ENCODE measurements at places on chromosomes 2 and 18. TPM values are rescaled to one million over a fixed set of nuclear protein-coding genes. Genes with fewer than 3 reads are reported as not detected.
A peak's percentile ranks its signal among the peaks of the same experiment; 100 is the strongest.

GRCh38 chr2:171143670-171144062, 17.0 kb downstream of the TLK1 start:
- no peaks in the 10 kb centered on the region for H3K27me3 ChIP-seq
- no peaks in the 10 kb centered on the region for H3K36me3 ChIP-seq
- no peak overlapping the region for H3K27ac ChIP-seq
- H3K4me3 ChIP-seq: no peak overlapping the region
- peaks cover 21% of the 10 kb centered on the region for H3K4me1 ChIP-seq
- DNase-seq: no peak

DNA sequence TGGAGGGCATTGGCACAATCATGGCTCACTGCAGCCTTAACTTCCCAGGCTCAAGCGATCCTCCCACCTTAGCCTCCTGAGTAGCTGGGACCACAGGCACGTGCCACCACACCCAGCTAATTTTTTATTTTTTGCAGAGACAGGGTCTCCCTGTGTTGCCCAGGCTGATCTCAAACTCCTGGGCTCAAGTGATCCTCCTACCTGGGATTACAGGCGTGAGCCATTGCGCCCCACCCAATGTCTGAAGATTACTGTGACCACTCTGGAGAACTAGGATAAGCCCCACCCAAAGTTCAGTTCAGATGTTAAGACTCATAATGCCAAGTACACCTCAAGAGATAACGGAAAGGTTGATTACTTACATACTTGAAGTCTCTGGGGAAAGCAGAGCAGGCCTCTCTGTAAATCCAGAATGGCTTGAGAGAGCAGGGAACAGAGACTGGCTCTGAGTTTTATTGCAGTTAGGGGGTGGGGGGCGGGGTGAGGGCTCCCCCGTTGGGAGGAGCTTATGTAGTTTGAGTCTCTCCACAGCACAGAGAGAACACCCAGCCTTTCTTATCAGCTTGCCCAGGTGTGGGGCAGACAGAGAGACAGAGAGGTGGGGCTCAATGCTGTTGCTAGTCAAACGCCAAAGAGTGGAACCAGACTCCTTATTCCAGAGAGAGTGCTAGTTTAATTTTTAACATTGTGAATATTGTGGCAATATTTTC, 26.5 kb upstream of the ERICH2 start:
- peak overlapping the region; percentile 58 for H3K27ac ChIP-seq
- peak overlapping the region; percentile 41 for H3K4me3 ChIP-seq
- H3K27me3 ChIP-seq: no peaks in the 10 kb centered on the region
- peaks cover 4% of the 10 kb centered on the region for H3K4me1 ChIP-seq
- no peaks in the 10 kb centered on the region for H3K36me3 ChIP-seq

- no peak overlapping the region for H3K4me3 ChIP-seq
- no peaks in the 10 kb centered on the region for H3K4me1 ChIP-seq
- H3K27me3 ChIP-seq: no peaks in the 10 kb centered on the region
- no peak overlapping the region for H3K27ac ChIP-seq
Observed at GRCh38 chr18:55349685-55350084, 238.3 kb downstream of the TCF4 start.

Gene GDF7
- total RNA-seq: 0.72 TPM

Gene MRPL53
- total RNA-seq: 73.1 TPM

Gene LOXL3
- 8.1 TPM for total RNA-seq

- H3K4me1 ChIP-seq: peaks cover 10% of the 10 kb centered on the region
- H3K36me3 ChIP-seq: peaks cover 19% of the 10 kb centered on the region
- DNase-seq: no peak
- no peaks in the 10 kb centered on the region for H3K27me3 ChIP-seq
- no peak overlapping the region for H3K27ac ChIP-seq
Observed at GRCh38 chr2:222572264-222572721, 83.6 kb downstream of the FARSB start.

DNA sequence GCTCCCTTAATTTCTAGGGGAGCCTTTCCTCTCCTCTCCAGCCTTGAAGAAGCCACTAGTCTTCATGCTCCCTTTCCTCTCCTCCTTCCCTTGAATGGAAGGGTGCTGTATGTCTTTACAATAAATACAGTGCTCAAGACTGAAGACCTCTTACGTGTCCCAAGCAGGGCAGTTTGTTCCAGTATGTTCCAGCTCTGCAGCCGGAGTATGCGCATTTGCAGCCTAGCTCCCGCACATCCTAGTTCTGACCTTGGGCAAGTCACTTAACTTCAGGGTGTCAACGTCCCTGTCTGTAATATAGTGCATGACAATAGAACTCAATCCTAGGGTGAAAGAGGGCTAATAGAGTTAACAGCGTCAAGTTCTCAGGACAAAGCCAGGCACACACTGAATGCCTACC, 208.0 kb downstream of the HAUS1 start:
- DNase-seq: no peak
- H3K36me3 ChIP-seq: no peaks in the 10 kb centered on the region
- no peak overlapping the region for H3K27ac ChIP-seq
- no peak overlapping the region for H3K4me3 ChIP-seq
- no peaks in the 10 kb centered on the region for H3K4me1 ChIP-seq

GRCh38 chr18:47397671-47398319, 146.3 kb upstream of the SKOR2 start:
- H3K36me3 ChIP-seq: no peaks in the 10 kb centered on the region
- no peak overlapping the region for H3K27ac ChIP-seq
- DNase-seq: no peak
- H3K27me3 ChIP-seq: no peaks in the 10 kb centered on the region
- no peak overlapping the region for H3K4me3 ChIP-seq

DNA sequence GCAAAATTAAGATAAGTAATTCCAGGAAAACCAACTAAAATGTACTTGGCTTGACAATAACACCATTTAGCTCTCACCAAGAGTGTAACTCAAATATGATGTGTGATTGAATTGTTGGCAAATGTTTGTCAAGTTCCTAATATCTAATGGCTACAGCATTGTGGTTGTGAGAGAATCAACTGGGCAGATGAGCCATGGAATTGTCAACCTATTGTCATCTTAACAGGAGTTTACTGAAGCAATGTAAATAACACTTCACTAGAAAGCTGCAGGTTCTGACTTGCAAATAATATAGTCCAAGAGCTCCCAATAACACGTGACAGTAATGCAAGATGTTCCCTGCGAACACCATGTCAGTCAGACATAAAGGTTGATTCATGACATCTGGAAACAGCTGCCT, 495.2 kb upstream of the MEIS1 start:
- H3K4me1 ChIP-seq: no peaks in the 10 kb centered on the region
- no peaks in the 10 kb centered on the region for H3K36me3 ChIP-seq
- no peak for DNase-seq
- H3K4me3 ChIP-seq: no peak overlapping the region
- H3K27ac ChIP-seq: no peak overlapping the region

- H3K36me3 ChIP-seq: no peaks in the 10 kb centered on the region
- no peak overlapping the region for H3K27ac ChIP-seq
- no peaks in the 10 kb centered on the region for H3K4me1 ChIP-seq
- DNase-seq: no peak
- H3K27me3 ChIP-seq: no peaks in the 10 kb centered on the region
- no peak overlapping the region for H3K4me3 ChIP-seq
Observed at GRCh38 chr2:48767330-48767729, 11.8 kb upstream of the LHCGR start.

DNA sequence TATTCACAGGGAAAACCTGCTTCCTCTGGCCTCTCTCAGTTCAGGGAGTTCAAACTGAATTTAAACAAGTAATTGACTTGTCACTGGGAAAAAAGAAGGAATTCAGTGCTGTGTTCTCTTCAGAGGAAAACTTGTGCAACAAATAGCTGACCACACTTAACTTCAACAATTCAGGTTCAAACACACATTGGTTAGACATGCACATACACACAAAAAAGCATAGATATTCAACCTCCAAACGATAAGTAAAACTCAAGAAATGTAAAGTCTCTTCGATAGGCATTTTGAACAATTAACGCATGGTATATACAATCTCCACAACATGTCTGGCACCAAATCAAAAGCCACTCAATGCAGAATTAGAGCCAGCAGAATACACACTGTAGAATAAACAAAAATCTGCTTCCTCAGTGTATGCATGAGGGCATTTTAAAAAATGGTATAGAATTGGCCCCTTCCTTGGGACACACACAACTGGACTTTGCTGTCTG, 269.0 kb downstream of the TCF4 start:
- peak overlapping the region; percentile 62 for H3K4me3 ChIP-seq
- H3K4me1 ChIP-seq: peaks cover 12% of the 10 kb centered on the region
- no peaks in the 10 kb centered on the region for H3K27me3 ChIP-seq
- no peaks in the 10 kb centered on the region for H3K36me3 ChIP-seq

DNA sequence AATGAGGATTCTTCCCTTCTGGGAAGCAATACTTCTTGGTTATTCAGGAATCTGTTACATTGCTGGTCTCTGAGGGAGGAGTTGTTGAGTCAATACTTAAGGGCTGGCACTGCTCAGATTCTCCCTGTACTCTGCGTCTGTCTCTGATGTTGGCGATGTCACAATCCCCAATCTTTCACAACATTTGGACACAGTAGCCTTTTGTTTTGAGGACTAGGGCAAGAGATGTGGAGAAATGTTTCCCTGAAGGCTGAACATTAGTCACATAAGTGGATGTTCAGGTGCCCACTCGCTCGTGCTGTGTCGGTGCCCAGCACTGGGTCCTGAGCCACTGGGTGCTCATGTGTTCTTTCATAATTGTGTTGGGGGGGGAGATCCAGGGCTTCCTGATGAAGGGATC, 55.0 kb downstream of the MAPK4 start:
- no peaks in the 10 kb centered on the region for H3K36me3 ChIP-seq
- H3K27me3 ChIP-seq: no peaks in the 10 kb centered on the region
- H3K4me1 ChIP-seq: peaks cover 6% of the 10 kb centered on the region

DNA sequence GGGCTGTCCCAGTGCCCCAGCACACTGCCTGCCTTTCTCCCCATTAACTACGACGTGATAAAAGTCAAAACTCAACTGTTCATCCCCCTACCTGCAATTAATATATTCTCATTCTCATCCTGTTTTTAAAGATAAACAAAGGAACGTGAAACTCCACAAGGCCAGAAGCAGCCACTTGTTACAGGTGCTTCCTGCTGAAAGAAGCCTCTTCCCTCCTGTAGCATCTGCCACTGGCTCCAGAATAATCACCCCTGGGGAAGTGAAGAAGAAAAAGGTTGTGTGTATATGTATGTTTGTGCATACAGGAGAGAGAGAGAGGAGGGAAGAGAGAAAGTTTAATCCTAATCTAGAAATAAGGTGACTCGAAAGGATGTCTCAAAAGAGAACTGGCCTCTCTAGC, 27.1 kb downstream of the KIAA2012 start:
- DNase-seq: no peak
- H3K36me3 ChIP-seq: no peaks in the 10 kb centered on the region
- no peaks in the 10 kb centered on the region for H3K27me3 ChIP-seq
- no peak overlapping the region for H3K27ac ChIP-seq
- H3K4me1 ChIP-seq: no peaks in the 10 kb centered on the region

DNA sequence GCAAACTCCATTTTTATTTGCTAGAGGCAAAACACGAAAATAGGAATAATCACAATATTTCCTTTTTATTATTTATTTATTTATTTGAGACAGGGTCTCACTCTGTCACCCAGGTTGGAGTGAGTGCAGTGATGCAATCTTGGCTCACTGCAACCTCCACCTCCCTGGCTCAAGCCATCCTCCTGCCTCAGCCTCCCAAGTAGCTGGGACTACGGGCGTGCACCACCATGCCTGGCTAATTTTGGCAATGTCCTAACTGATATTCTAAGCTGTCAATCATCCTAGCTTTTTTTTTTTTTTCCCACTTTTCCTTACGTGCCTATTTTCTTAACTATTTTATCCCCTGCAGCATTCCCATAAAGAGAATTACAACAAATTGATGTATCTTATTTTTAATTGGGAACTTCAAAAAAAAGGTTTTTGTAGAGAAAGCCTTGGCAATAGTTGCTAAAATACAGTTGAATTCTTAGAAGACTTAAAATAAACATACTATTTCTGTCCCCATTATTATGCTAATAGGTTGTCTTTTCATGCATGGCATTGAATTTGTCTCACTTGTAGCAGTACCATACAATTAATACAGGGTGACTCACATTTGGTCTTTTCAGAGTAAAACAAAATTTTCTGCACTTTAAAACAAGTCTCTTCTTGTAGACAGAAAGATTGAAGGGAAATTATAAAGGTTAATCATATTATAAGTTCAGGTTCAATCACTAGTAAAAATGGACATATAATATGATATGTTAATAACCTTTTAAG, 153.5 kb downstream of the SLC39A10 start:
- no peak overlapping the region for H3K27ac ChIP-seq
- no peaks in the 10 kb centered on the region for H3K36me3 ChIP-seq
- no peak overlapping the region for H3K4me3 ChIP-seq
- DNase-seq: no peak

Gene BCL2
- 17.3 TPM for total RNA-seq

DNA sequence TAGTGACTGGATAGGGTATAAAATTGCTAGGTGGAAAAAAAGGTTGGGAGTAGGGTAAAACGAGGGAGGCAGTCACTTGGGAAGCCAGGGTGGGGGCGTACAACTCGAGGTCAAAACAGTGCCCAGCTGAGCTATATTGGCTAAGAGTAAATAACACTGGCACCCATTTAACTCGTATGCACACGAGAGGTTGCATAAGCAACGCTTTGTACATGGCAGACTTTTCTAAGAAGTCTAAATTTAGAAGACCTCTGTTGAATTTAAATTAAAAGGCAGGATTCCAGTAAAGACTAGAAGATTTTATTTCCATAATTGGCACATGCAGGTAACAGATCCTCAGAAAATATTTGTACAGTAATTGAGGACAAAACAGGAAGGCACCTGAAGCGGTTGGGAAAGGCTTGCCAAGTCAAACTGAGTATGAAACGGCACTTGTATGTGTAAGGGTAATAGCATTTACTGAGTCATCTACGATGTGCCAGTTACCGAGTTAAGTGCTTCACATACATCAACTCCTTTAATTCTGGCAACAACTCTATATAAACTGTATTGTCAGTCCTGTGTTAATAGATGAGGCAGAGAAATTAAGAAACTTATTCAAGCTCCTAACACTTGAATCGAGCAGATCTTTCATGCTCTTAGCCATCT, 1.4 kb upstream of the MALT1 start:
- H3K4me3 ChIP-seq: no peak overlapping the region
- H3K36me3 ChIP-seq: no peaks in the 10 kb centered on the region
- H3K27ac ChIP-seq: no peak overlapping the region
- H3K4me1 ChIP-seq: peaks cover 18% of the 10 kb centered on the region
- no peaks in the 10 kb centered on the region for H3K27me3 ChIP-seq

- no peaks in the 10 kb centered on the region for H3K4me1 ChIP-seq
- DNase-seq: no peak
- H3K27me3 ChIP-seq: no peaks in the 10 kb centered on the region
- no peaks in the 10 kb centered on the region for H3K36me3 ChIP-seq
- no peak overlapping the region for H3K4me3 ChIP-seq
Observed at GRCh38 chr2:190766174-190766572, 114.4 kb upstream of the GLS start.
